ENCODE measurements at places on chromosomes 3 and 15.

- DNase-seq, result no peak
These were observed 48.8 kb upstream of the MAP4 start for GRCh38 chr3:48065035-48065434.

- no peak for DNase-seq
These were observed 3.1 kb upstream of the TMCO5A start for GRCh38 chr15:37931321-37931720.

DNA sequence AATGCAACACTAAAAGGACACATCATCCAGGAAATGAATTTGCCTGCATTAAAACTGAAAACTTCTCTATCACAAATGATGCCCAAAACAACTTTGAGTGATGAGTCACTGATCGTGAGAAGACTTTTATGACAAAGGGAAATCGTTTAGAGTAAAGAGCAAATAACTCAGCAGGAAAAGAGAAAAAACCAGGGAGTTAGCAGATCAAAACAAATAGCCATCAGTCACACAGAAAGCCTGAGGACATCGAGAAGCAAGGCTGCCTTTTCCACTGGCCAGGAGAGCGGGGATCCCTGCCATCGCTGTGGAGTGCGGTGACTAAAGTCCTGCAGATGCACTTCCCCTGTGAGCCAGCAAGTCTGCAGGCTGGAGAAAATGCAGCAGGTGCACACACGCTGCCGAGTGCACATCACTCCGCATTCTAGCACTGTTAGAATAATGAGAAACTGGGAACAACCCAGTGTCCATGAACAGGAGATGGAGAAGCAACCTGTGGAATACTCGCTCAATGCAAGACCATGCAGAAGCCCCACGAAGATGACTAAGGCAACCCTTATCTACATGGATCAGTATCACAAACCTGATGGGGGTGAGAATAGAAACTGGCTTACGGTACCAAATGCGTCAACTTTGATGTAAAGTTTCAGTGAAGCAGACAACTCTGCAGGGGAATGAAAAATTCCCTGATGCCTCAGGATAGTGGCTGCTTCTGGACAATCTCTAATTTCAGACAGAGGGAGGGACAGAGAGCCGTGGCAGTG is 86.4 kb downstream of the NSMCE3 start:
- no peak for DNase-seq

DNA sequence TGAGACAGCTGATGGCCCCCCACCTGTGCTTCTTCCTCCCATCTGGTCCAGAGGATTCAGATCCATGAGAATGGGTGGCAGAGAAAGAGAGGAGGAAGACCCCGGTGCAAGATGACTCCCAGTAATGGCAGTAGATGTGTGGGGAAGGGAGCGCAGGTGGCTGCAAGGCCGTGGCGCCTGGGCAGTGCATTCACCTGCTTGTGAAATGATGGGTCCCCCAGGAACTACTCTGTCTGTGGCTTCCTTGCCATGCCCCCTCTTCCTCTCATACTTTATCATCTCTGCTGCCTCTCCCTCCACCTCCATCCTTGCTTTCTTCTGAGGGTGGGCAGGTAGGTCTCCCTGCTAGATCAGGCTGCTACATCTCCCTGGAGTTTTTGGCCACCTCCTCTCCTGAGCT is 23.3 kb downstream of the ZNF710 start:
- no peak for DNase-seq

DNA sequence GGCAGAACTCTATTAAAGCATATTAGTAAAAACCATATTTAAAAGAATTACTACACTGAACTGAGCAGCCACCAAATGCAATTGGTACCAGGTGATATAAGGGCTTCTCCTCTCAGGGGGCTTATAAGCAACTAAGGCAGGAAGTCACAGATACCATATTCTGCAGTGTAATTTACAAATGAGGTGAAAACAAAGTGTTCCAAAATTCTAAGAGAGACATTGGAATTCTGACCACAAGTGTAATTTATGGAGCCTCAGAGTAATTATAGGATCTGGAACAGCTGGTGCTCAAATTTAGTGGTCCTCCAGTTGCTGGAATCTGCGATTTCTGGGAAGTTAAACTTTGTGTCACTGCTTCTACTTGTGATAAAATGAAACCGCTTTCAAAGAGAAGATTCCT is 3.1 kb upstream of the NR1I2 start:
- no peak for DNase-seq

DNA sequence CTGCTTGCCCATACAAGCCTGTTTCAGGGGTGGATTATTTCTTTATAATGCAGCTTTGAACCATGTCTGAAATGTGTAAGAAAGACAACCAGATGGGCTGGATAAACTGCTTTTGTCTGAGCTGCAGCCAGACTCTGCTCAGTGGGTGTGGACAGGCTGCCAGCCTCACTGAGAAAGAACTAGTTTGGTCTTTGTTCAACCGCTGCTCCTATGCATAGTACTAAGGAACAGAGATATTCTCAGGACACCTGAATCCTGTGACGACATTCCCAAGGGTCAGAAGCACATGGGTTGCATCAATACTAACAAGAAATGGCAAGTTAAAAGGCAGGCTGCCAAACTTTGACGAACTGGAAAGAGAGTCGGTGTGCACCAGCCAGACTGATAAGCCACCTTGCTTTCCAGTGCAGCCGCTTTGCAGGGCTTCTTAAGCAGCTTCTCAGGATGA is 57.2 kb downstream of the PLD1 start:
- DNase-seq, result no peak

DNA sequence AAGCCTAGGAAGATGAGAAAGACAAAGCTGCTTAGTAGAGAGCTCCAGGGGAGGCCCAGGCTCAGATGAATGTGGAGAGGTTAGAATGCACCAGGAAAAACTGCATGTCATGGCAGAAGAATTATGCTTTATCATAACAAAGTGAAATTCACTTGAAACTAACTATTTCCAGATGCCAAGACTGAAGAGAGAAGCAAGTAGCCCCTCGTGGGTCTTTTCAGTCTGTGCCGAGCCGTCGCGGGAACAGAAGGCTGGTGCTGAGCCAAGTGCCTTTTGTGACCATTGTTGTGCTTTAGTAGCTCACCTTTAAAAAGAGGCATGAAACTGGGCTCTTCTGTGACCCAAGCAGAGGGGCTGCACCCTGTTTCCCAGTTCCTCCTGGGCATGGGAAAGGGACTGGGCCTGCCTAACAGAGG is 73.2 kb downstream of the CHDH start:
- no peak for DNase-seq

DNA sequence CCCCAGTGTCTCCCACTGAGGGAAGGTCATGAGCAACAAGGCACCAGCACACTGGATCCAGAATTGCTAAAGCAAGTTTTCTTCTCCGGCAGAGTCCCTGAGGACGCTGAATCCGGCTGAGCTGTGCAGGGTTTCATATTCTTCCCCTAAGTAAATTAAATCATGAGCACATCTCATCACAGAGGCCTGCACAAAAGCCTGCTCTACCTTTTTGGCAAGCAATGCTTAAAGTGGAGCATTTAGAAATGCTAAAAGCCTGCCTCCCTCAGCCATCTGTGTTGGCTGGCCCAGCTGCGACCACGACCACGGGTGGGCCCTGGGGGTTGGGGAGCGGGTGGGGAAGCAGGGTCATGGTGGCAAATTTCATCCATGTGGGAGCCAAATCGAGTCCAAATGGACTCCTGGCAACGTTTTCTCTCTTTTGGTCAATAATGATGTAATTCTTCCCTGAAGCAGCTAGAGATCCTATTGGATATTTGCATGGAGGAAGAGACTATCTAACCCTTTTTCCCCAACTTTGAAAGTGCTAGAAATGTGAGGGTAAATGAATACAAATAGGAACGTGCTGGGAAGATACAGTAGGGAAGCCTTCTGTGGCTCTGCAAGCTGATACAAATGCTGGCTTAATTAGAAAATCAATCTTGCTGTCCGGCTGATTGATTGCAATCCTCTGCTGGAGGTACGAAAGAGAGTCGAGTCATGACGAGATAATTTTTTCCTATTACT is 532.8 kb upstream of the TBL1XR1 start:
- no peak for DNase-seq

GRCh38 chr15:63559753-63560152 is 37.4 kb upstream of the FBXL22 start:
- no peak for DNase-seq

DNA sequence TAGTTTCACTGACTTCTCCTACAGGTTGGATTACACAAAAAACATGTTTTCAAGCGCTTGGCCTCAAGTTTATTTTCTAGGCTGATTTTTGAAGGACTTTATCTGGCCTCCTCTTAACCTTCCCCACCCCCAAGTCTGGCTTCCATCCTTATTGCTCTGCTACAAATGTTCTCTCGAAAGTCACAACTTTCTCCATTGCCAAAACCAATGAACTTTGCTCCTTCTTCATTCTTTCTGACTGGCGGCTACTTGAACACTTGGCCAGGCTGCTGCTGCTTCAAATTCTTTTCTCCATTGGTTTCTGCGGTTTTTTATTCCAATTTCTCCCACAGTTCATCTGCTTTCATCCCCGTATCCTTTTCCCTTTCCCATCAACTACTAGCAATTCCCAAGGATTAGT is 106.6 kb downstream of the TOP2B start:
- DNase-seq, result no peak

DNA sequence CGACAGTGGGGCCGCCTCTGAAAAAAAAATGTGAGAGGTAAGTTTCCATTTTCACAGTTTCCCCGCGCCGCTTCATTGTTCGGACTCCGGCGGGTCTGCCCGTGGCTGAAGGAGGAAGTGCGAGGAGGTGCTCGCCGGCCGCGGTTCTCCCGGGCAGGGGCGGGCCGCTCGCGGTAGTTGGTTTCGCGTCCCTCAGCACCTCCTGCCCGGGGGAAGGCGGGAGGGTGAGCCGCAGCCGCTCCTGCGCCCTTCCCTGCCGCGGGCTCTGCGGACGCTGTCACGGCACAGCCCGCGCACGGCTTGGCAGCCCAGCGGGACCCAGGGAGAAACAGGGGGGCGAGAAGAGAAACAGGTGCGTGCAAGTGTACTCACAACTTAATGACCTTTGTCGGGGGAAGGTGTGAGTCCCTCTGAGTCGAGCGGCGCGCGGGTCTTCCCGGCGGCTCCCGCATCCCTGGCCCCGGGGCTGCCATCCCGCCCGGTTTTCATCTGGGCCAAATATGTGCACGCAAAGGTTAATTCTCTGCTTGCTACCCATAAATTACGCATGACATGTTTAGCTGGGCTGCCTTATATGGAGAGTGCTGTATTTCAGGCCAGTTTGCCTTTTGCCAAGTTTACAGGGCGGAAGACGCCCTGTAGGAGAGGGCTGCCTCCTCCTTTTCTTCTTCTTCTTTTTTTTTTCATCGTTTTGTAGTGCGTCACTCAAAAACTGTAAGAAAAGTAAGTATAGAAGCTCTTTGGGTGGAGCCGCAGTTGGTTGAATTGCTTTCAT is 514 bp downstream of the MBNL1 start:
- DNase-seq, result peak; percentile 31

GRCh38 chr3:24963762-24964625 is 464.1 kb upstream of the RARB start:
- DNase-seq, result no peak

DNA sequence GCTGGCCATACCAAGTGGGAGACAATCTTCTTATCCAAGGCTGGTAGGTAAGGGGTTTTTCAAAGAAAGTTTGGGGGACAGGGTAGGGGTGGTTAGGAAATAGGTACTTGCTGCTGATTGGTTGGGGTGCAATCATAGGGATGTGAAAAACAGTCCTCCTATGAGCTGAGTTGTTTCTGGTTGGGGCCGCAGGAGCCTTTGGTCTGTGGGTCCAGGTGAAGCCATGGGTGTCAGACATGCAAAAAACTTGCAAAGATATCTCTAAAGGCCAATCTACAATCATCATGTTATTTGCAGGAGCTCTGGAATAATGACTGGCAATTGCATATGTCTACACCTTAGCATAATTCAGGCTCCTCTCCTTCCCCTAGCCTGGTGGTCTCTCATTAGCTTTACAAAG is 982.3 kb downstream of the DIPK2A start:
- DNase-seq, result no peak

GRCh38 chr3:184574515-184575417 is 13.2 kb downstream of the EPHB3 start:
- no peak for DNase-seq

DNA sequence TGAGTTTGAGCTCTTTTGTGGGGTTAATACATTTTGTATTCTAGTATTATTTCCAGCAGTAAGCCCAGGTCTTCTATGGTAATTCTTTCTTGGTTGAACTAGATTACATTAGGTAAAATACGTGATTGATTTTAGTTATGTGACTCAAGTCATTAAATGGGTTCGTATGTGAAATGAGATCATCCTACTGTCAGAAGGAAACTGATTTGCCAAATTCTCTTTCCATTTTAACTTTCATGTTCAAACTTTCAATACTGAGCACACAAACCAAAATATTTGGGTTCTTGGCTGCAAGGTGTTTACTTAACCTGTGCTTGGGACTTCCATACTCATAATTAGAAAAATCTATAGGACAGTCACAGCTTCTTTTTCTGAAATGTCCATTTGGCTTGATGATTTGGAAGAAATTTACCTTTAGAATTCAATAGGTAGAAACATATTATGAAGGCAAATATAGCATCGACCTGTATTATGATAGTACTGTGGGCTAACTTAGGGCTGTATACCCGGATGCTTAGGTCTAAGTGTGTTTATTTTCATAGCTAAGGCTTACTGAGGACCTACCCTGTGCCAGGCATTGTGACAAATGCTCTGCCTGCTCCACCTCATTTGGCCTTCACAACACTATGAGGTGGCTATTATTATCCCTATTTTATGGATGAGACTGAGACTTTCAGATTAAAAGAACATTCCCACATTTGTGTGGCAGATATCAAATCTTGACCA is 631.8 kb upstream of the GRM7 start:
- no peak for DNase-seq

- peak; percentile 46 for DNase-seq
These were observed 43.1 kb upstream of the TOPAZ1 start for GRCh38 chr3:44198284-44199269.
